ENCODE measurements at places on chromosomes 12 and 14.

- no peak for DNase-seq
Observed at GRCh38 chr12:91773749-91774429, 371.8 kb downstream of the BTG1 start.

- no peak for DNase-seq
Observed at GRCh38 chr14:64719601-64720000, 15.4 kb downstream of the PLEKHG3 start.

GRCh38 chr12:125070661-125071390 is 5.6 kb downstream of the AACS start:
- no peak for DNase-seq

DNA sequence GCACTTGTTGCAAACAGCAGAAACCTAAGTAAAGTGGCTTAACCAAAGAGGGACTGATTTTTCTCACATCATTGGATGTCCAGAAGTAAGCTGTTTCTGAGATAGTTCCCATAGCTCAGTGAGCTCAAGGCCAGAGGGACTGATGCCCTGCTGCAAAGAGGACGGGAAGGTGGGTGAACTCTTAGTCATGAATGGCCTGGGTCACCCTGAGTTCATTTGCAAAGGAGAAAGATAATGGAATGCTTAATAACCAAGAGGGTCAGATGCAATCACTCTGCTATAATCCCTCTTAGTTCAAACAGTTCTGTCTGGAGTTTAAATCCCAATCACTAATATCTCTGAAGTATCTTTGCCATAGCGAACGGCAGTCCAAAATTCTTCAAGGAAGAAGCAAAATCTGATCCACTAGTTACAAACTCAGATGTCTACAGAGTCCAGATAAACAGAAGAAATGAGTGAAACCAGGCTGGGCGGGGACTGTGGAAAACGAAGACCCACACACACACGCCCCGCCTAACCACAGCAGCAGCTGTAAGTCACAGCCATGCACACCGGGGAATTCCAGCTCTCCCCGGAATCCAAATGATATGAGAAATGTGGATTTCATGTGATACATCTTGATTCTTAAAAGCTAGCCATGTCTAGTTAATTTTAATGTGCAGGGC is 289.5 kb downstream of the TMEM132D start:
- DNase-seq: peak; percentile 75

GRCh38 chr12:101038289-101038871 is 171.7 kb downstream of the SLC5A8 start:
- no peak for DNase-seq

GRCh38 chr14:26589925-26590324 is 7.9 kb downstream of the NOVA1 start:
- no peak for DNase-seq

- DNase-seq: no peak
Observed at GRCh38 chr14:51039252-51039651, 55.7 kb downstream of the TRIM9 start.

- peak; percentile 42 for DNase-seq
Observed at GRCh38 chr12:52370926-52371608, 3.8 kb upstream of the KRT85 start.

All from RPMI7951 (cell line).